Ascending aorta (tissue), 2 donors: ENCODE measurements at places on chromosomes 1 and 21.

DNA sequence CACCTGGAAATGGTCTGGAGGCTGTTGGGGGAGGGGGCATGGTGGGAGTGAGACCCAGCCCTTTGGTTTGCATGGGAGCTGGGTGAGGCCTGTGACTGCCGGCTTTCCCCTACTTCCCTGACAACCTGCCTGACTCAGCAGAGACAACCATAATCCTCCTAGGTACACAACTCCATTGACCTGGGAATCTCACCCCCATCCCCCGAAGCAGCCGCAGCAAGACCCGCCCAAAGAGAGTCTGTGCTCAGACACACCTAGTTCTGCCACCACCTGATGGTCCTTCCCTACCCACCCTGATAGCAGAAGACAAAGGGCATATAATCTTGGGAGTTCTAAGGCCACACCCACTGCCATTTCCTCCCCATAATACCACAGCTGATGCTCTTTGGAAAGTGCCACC, 168.6 kb downstream of the GIPC2 start:
- no peak for DNase-seq
- no peak overlapping the region for H3K27ac ChIP-seq
- H3K4me3 ChIP-seq, result no peak overlapping the region
- no peaks in the 10 kb centered on the region for H3K36me3 ChIP-seq

DNA sequence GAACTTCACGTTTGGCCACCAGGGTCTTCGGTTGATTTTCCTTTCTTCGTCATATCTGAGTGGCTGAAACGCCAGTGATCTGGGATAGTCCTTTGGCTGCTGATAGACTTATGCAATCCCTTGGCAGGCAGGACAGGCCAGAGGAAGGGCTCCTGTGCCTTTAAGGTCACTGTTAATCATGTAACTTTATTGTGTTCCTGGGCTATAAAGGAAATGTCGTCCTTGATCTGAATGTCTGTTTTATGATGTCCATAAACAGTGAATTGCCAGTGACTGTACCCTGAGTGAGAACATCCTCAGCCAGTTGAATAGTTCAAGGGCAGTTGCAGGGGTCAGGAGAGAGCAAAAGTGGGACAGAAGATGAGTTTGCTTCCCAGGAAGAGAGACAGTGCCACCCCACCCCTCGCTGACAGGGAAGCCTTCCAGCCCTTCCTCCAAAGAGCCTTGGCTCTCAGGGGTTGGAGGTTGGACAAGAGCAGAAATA, 68.0 kb downstream of the PDE9A start:
- H3K36me3 ChIP-seq, result no peaks in the 10 kb centered on the region
- no peak for DNase-seq
- no peaks in the 10 kb centered on the region for H3K4me1 ChIP-seq
- H3K27ac ChIP-seq, result no peak overlapping the region
- no peaks in the 10 kb centered on the region for H3K27me3 ChIP-seq

- no peak for DNase-seq
- H3K4me3 ChIP-seq, result no peak overlapping the region
- H3K36me3 ChIP-seq, result no peaks in the 10 kb centered on the region
- H3K27ac ChIP-seq, result no peak overlapping the region
Observed at GRCh38 chr1:4611563-4612341, 42.7 kb upstream of the AJAP1 start.

DNA sequence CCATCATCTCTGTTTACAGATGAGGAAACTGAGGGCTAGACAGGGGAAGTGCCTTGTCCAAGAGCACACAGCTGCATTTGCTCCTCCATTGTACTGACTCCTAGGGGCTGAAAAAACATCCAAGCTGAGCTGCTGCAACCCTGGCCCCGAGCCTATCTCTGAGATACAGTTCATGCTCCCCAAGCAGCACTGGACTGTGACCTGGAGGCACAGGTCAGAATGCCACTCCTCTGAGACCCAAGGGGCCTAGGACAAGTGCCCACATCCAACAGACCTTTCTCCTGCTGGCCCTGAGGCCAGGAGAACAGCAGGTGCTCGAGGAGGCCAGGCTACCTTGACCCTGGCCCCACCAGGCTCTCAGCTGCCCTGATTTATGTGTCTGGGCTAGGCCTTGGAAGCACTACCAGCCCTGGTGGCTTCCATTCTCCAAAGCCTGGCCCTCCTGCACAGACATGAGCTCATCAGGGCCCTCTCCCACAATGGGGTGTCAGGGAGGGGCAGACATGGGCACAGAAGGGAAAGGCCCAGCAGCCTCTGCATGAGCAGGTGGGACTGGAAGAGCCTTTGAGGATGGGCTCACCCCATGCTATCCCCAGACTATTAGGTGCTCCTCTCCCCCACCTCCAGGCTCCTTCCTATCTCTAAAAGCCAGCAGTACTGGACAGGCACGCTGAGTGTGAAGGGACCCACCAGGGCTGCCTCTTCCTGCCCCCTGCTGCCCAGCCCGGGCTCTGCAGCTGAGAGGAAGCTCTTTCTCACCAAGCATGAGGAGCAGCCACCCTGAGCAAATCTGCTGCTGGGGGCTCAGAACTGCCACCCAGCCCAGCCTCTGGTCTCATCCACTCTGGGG, 18.8 kb downstream of the ADGRB2 start:
- H3K4me3 ChIP-seq, result no peak overlapping the region
- peak; percentile 81 for DNase-seq
- peaks cover 3% of the 10 kb centered on the region for H3K4me1 ChIP-seq
- H3K27ac ChIP-seq, result no peak overlapping the region
- no peaks in the 10 kb centered on the region for H3K27me3 ChIP-seq

DNA sequence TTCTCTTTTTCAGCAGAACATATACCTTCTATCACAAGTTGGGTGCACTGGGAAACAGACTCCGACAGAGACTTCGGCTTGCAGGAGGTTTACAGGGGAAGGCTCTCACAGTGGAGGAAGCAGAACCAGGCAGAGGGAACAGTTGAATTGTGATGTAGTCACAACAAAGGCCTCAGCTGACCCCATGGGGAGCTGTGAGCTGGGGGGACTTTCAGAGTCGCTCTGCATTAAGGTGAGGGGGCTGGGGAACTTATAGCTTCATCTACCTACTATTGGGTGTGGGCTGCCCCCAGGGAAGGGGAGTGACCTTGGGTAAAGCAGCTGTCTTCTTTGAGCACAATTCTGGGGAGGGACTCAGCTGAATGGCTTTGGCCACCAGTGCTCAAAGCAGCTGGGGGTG, 94.9 kb upstream of the POU3F1 start:
- H3K4me1 ChIP-seq, result peaks cover 21% of the 10 kb centered on the region
- no peak for DNase-seq
- H3K36me3 ChIP-seq, result no peaks in the 10 kb centered on the region

GRCh38 chr1:157312082-157312812, 174.1 kb upstream of the ETV3 start:
- no peaks in the 10 kb centered on the region for H3K4me1 ChIP-seq
- no peak for DNase-seq
- no peak overlapping the region for H3K27ac ChIP-seq
- H3K36me3 ChIP-seq, result no peaks in the 10 kb centered on the region
- no peaks in the 10 kb centered on the region for H3K27me3 ChIP-seq
